Mucosa of gallbladder (tissue), 1 donor: ENCODE measurements at places on chromosomes 1 and 21. TPM values are rescaled to one million over a fixed set of nuclear protein-coding genes. Genes with fewer than 3 reads are reported as not detected.
A peak's percentile ranks its signal among the peaks of the same experiment; 100 is the strongest.

DNA sequence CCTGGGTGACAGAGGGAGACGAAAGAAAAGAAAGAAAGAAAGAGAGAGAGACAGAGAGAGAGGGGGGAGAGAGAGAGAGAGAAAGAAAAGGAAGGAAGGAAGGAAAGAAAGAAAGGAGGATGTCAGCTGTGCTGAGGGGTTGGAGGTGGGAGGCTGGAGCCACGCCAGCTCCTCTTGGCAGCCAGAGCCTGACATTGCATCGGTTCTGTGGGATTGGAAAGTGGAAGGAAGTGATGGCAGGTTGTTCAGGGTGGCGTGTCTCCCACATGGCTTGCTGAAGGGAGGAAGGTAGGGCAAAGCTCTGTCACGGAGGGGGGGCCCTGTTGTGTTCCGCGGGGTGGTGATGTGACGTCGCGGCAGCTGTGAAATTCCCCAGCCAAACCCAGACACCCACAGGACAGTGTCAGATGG lies 30.7 kb downstream of the EIF2D start:
- peak; percentile 51 for DNase-seq

DNA sequence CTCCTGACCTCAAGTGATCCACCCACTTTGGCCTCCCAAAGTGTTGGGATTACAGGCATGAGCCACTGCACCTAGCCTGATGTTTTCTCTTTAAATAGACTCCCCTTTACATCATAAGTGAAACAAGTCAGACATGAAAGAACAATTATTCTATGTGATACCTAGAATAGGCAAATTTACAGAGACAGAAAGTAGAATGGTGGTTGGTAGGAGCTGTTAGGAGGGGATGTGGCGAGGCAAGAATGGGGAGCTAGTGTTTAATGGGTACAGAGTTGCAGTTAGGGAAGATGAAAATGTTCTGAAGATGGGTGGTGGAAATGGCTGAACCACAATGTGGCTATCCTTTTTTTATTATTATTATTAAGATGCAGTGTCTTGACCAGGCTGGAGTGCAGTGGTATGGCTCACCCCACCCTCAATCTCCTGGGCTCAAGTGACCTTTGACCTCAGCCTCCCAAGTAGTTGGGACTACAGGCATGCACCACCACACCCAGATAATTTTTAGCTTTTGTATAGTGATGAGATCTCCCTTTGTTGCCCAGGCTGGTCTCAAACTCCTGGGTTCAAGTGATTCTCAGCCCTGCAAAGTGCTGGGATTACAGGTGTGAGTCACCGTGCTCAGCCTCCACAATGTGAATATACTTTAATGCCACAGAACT lies 28.4 kb downstream of the ELF3 start:
- DNase-seq = no peak

DNA sequence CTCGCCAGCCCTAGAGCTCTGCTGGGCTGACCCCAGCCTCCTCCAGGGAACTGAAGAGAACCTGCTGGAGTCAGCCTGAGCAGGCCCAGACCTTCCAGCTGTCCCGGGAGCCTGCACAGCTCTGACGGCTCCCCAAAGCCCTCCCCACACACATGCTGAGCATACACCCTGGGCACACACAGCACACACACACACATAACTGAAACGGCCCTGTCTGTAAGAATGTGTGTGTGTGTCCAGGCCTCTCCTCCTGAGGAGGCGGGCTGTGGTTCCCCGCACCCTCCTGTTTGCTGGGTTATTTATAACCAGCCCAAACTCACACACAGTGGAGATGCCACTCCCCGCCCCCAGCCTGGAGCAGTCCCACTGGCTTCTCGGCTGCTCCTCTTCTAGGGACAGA lies 20.2 kb downstream of the SDC3 start:
- peak; percentile 69 for DNase-seq

DNA sequence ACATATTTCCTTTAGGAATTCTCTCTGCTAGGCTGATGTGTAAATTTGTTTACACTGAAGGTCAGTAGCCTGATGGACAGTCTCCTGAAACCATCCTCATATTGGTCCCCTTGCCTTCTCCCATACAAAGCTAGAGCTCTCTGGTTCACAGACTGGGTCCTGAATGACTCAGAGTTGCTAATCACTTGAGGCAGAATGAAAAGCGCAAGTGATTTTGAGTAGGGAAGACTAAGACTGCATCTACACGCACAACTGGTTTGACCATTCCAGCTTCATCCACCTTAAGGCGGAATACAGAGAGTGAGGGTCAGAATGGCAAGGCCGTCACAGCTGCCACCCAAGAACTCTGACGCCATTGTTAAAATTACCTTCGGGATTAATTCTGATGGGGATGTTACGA lies 70.2 kb upstream of the KIF26B start:
- DNase-seq = no peak

- DNase-seq = no peak
Observed at GRCh38 chr1:223179786-223180185, 36.7 kb upstream of the TLR5 start.

Gene ARHGEF16
- 81.4 TPM for total RNA-seq

GRCh38 chr1:39981945-39982344 lies 27.0 kb downstream of the MFSD2A start:
- DNase-seq = no peak

DNA sequence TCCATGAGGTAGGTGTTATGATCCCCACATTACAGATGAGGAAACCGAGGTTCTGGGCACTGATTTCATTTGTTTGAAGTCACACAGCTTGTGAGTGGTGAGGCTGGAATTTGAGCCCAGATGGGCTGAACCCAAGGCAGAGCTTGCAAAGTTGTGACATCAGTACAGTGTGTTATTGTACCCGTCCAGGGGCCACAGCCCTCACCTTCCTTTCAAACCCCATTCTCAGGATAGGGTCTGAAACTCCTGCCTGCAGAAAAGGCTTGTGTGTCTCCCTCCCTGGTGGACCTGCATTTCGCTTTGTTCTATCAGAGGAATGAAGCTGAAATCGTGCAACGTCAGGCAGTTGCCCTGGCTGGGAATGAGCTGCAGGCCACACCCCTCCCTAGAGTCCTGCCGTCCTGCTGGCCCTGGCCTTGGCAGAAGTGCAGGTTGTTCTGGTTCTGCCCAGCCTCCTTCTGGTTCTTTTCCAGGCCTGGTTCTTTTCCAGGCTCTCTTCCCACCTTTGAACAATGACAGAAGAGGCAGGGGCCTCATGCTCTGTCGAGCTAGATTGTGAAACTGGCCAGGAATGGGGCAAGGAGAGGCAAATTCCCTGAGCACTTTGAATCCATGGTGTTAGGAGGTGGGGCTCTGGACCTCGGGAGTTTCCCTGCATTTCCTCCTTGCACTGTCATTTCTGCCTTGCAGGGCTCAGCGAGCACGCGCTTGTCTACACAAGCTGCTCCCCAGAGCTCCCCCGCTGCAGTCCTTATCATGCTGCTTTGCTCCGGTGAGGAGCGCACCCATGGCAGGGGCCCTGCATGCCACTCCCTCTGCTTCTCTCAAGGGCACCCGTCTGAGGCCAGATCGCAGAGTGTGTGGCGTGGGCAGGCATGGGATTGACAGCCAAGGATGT lies 8.2 kb upstream of the MYOM3 start:
- DNase-seq = peak; percentile 82

DNA sequence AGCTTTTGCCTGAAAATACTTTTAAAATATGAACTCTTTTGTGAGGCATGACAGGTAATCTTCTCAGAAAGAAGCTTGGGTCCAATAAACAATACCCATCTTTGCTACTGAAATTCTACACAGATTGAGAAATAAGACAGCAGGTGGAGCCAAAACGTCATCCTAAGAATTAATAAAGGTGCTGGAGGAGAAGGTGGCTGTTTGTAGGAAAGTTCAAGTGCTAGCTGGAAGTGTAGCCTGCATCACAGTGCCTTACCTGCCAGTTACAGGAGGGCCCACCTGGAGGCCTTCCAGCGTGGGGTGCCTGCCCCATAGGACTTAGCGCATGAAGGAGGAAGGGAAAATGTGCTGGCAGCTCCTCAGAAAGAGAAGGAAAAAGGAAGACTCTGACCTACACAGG lies 93.7 kb downstream of the TTC3 start:
- no peak for DNase-seq

GRCh38 chr1:71193153-71193552 lies 112.3 kb upstream of the ZRANB2 start:
- peak; percentile 50 for DNase-seq

DNA sequence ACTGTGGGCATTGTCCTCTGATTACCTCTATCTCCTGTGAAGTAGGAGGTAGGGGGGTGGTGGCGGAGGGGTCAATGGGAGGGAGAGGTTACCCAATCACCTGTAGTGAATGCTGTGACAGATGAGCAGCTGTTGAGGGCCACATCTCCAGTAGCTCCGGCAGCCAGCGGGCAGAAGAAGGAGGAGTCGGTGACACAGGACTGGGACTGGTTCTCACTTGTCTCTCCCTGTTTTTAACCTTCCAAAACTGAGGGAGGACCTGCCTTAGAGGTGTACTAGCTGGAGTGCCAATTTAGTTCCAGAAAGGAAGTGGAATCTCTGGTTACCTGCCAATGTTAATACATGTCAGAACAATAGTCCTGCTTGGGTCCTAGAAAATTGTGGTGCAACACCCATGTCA lies 56.2 kb upstream of the ENAH start:
- no peak for DNase-seq

Gene TDRD5
- total RNA-seq = 0.95 TPM

Gene AADACL3
- not detected for total RNA-seq

Gene MAN1C1
- total RNA-seq = 18.4 TPM

DNA sequence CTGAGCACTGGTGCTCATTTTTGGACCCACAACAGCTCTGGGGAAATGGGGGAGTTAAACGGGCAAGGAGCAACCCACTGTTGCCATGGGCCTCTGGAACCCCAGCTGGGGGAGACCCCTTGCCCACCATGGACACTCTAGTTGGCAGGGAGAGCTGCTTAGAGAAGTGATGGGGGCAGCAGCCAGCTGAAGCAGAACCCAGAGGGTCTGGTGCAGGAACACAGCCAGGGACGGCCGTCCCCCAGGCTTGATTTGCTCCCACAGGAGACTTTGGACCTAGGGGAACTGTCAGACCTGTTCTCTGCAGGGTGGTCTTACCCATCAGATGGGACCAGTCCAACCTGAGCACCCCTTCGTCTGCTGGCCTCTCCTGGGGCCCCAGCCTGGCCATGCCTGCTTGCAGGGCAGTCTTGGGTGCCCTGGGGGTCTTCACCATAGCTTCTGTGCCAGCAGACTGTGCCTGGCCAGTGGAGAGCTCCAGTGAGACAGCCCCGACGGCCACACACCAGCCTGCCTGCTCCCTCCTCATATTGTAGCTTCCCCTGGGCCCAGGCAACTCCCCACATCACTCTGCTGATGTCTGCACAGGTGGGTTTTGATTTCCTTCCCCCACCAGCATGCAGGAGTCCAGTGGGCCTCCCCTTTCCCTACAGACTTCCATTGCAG lies 11.3 kb downstream of the SPATC1L start:
- DNase-seq = no peak

Gene KRTAP21-2
- not detected for total RNA-seq

DNA sequence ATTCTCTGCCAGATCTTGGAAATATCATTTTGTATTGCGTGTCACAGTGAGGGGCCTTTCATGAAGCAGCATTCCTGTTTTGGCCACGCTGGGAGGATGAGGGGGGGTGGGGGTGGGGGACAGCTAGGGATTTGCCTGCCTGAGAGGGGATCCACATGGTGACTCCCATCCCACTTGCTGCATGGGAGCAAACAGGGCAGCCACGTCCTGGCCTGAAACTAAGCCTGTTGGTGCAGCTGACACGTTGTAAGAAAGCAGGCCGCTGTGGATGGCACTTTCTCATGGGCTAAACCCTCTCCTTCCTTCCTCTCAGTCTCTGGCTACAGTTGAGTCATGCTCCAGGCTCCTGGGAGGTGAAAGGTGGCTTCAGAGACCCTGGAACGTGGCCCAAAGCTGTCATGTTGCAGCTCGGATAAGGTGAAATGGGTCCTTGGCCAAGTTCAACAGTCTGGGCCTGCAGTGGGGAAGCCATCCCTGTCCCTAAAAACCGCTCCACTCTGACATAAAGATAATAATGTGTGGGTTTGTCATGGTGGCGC lies 346.7 kb upstream of the VAMP3 start:
- DNase-seq = peak; percentile 28

Gene CYP4Z1
- not detected for total RNA-seq

- no peak for DNase-seq
Observed at GRCh38 chr1:103525114-103525606, 339 bp upstream of the RNPC3 start.

DNA sequence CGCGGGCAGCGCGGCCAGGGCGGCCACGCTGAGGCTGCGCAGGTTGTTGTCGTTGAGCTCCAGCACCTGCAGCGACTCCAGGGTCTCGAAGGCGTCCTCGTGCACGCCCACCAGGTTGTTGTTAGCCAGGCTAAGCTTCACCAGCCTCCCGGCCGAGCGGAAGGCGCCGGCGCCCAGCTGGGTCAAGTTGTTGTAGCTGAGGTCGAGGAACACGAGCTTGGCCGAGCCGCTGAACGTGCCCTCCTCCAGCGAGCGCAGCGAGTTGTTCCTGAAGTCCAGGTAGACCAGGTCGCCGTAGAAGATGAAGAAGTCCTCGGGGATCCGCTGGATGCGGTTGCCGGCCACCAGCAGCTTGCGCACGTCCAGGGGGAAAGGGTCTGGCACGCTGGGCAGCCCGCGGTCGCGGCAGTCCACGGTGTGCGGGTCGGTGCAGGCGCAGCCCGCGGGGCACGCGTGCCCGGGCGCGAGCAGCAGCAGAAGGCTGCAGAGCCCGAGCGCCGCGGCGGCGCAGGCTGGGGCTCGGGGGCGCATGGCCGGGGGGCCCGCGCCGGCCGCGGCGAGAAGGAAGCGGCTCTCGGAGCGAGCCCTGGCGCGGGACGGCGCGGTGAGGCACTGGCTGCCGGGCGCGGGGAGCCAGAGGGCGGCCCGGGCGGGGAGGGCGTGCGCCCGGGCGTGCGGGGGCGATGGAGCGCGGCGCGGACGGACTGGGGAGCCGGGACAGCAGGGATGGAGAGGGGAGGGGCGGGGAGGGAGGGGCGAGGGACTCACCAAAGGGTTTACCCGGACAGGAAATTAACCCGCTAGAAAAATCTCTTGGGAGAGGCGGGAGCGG lies 524 bp downstream of the LRRC38 start:
- no peak for DNase-seq

- no peak for DNase-seq
Observed at GRCh38 chr1:119188926-119189325, 48.5 kb upstream of the WARS2 start.

Gene TMEM35B
- total RNA-seq = 70.2 TPM

Gene LCE2A
- total RNA-seq = not detected

- DNase-seq = peak; percentile 66
Observed at GRCh38 chr1:19240673-19241538, 10.4 kb downstream of the EMC1 start.

GRCh38 chr1:206021626-206022365 lies 1.9 kb downstream of the CTSE start:
- DNase-seq = no peak
